Left kidney (tissue), 8 donors: ENCODE measurements at places on chromosomes 1 and 21. TPM values are rescaled to one million over a fixed set of nuclear protein-coding genes. Genes with fewer than 3 reads are reported as not detected.

DNA sequence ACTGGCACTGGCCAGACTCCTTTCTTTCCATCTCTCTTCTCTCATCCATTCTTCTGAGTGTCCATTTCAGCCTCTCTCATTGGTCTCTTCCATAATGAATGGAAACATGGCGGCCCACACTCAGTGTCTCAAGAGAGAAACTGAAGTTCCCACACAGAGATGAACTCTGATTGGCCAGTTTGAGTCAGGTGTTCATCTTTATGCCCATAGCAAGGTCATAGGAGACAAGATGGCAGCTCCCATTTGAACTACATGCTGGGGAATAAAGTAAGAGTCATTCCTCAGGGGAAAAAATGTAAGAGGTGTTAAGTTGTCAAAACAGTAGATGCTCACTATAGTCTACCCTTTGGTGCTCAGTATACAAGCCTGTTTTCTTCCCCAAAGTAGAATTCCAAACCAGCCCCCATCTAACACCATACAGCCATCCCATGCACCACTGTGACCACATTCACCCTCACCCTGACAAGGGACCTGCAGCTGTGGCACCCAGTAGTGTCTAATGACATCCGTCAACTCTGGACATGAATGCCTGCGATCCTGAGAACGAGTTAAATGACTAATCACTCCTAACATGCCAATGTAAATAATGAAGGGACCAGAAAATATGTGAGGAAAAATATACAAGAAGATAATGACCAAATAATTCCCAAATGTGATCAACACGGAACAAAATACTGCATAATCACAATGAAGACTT, 12.4 kb downstream of the CDA start:
- no peak for DNase-seq

DNA sequence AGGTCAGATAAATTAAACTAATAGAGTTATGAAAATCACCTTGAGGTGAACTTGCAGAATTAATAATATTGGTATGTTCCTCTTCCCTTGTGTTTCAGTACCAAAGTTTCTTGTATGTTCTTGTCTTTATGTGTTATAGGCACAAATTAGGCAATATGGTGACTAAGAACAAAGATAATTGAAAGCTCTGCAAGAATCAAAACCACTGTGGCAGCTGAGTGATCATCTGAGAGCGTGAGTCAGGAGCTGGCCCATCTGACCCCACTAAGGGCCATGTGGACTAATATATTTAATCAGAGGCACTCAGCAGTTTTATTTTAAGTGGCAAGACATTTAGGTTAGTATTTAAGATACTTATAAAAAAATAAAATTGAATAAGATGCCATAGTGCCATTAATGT, 12.8 kb upstream of the CASQ2 start:
- no peak for DNase-seq

- no peak for DNase-seq
These were observed 30.5 kb downstream of the MATN1 start for GRCh38 chr1:30692948-30693301.

DNA sequence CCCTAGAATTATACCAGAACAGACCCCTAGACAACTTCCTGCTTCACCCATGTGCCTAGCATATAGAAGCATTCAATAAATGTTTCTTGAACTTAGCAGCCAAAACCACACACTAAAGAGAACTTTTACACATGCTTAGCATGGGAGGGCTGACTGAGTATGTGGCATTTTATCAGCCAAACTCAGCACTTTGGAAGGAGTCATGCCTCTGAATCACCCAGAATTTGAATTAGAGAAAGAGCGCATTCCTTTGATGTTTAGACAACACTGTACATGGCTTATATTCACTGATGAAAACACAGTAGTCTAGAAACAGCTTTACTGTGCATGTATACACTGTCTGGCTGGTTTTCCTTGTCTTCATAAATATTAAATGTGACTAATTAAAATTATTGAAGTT, 26.1 kb downstream of the SPAG17 start:
- no peak for DNase-seq

GRCh38 chr1:150176593-150176992, 26.9 kb downstream of the PLEKHO1 start:
- no peak for DNase-seq

DNA sequence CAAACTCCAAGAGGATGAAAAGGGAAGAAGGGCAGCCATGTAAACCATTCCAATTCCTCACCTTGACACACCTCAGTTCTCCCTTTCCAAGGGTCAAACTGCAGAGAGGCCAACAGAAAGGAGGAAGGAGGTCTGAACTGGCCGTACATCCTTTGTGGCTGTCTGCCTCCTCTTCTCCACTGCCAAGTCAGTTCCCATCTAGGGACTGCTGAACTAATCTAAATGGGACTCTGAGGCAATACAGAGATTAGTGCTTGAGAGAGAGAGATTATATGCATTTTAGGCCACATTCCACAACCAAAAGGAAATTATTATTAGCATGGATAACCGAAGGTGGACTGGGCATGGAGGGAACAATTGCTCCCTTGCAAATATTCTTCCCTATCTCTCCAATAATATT, 2.7 kb downstream of the ARHGEF11 start:
- DNase-seq, result no peak

DNA sequence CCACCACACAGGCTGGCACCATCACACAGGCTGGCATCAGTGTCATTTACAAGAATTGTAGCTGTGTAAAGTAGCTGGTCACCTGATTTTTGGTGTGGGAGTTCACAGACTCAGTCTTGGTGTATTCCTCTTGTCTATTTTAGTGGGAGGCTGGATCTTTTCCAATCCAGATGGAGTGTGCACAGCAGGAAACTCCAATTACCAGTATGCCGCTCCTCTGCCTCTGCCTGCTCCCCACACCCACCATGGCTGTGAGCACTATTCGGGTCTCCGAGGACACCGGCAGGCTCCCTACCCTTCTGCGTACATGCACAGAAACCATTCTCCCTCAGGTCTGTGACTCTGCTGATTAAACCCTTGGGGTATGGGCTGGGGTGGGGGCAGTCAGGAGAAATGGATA, 24.2 kb downstream of the TBX19 start:
- no peak for DNase-seq

- DNase-seq, result peak; percentile 88
These were observed 834 bp upstream of the ELF3 start for GRCh38 chr1:202009326-202010179.

- DNase-seq, result no peak
These were observed 14.2 kb upstream of the SRSF4 start for GRCh38 chr1:29195881-29196291.

GRCh38 chr21:26683996-26684395, 110.9 kb upstream of the CYYR1 start:
- no peak for DNase-seq

DNA sequence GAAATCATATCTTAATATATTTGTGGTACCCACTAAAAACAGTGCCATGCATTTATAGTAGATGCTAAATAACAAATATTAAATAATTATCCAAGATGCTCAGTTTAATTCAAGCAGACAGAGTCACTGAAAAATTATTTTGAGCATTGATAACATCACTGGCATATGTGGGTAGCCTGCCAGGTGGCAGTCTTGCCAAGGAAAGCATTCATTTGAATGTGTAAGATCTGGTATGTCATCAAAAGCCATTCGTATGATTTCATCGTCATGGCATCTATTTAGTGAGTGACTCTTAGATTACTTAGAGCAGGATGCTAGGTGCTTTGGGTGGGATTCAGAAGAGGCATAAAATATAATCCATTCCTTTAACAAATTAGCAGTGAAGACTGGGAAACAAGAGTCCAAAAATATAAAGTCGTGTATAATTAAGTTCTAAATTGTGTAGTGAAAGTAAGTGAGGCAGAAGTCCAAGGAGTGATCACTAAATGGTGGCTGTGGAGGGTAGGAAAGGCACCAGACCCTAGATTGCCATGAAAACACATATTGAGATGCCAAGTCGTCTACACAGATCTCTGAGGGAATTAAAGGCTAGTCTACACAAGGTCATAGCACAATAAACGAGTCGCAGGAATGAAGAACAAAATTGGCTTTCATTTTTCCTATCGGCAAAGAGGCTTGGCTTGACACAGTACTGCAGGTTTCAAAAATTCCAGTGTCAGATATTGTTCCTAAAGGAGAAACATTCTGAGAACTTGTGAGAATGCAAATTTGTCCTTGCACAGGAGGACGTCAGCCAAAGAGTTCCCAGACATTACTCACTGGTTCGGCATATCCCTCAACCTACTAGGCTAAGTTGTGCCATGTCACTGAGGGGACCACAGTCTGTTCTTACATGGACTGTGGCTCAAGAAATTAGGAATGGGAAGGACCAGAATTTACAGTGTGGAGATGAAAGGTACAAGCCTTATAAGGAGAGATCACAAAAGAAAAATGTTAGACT, 130.8 kb downstream of the LYPLAL1 start:
- DNase-seq, result no peak

Gene MAN1A2
- 48.5 TPM for polyA plus RNA-seq

Gene ZBTB8B
- 2.3 TPM for polyA plus RNA-seq

Gene RBM11
- 5.2 TPM for polyA plus RNA-seq

Gene GBP7
- not detected for polyA plus RNA-seq

Gene LMOD1
- 3.9 TPM for polyA plus RNA-seq

Gene OR6K3
- 0.10 TPM for polyA plus RNA-seq
